Stimulated activated naive CD8-positive, alpha-beta T cell treated with anti-CD3 and anti-CD28 coated beads, Interleukin-15, Interleukin-2, amounts not matched to agents 100 U/mL and 50 U/mL, for 24 hours (primary cell): ENCODE measurements at places on chromosomes 12 and 14.
A peak's percentile ranks its signal among the peaks of the same experiment; 100 is the strongest.

GRCh38 chr12:64506955-64507354 lies 55.0 kb downstream of the TBK1 start:
- no peak for DNase-seq

- DNase-seq = no peak
Measured at GRCh38 chr14:100589071-100589759, 2.0 kb upstream of the BEGAIN start.

DNA sequence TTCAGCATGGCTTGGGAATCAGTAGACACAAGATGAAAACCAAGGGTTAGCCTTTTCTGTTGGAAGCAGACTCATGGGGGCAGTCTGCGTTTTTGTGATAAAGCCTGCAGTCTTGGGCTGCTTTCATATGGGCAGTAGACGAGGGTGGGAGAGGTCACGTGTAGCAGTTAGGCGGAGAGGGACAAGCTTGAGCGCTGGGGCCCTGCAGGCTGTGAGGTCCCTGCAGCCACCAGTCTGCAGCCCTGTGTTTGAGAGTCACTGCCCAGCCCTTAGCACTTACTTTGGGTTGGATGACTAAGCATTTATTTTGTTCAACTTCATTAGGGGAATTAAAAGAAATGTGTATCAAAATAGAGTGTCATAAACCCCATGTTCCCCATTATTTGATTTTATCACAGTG lies 37.2 kb downstream of the EP400 start:
- no peak for DNase-seq

DNA sequence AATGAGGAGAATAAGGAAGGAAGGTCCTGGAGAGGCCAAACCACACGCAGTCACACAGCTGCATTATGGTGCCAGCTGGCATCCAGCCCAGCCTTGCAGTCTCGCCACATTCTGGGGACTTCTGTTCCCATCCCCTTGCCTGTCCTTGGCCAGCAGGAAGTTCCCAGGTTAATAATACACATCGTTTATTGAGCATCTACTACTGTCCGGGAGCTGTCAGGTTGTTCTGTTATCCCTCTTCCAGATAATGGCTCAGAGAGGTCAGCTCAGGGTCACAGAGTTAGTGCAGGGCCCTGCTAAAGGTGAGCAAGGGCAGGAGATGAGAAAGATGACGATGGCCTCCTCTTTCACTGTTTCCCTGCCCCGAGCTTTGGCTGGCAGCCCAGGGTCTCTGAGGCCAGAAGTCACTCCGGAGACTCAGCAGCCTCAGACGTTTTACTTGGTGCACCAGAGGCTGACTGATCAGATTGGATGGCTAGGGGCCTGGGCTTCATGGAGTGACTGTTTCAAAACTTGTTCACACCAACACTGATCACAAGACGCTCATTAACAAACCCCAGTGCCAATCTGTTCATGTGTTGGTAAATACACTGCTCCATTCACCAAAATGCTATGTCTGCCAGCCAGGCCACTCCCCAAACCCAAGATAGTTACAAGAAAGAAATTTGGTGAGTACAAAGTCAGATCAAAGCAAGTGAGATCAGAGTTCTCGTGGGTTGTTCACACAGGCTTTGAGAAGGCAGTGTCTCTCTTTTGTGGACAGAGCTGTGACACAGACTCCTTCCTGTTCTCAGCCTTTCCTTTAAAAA lies 79.2 kb downstream of the B4GALNT3 start:
- no peak for DNase-seq

- no peak for DNase-seq
Measured at GRCh38 chr12:49959685-49960473, 1.8 kb upstream of the AQP5 start.

- DNase-seq = no peak
Measured at GRCh38 chr12:16241346-16241745, 36.1 kb downstream of the SLC15A5 start.

DNA sequence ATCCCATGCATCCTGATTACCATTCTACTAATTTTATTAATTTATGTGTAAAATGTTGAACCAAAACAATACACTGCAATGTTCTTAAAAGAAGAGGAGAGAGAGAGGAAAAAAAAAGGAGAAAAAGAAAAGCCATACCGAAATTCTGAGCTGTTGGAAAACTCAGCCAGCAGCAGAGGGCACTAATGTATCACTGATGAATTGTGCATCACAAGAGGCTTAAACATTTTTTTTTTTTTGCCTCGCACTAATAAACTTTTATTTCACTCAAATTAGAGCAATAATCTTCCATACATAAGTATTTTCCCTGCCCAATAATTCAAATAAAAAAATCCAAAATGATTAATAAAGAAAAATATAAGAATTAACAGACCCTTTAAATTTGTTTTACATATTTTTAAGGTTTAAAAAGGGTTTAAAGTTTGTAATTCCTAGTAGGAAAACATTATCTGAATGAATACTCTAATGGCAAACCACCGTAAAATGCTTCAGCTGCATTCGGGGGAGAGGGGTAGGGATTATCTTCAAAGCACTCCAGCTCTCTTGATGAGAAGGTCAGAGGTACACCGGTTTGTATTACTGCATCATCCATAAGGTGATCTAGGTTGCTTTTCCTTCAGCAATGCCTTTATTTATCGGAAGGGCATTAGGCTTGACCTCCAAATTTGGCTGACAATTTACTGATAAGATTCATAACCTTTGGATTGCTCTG lies 41.9 kb downstream of the ATP23 start:
- DNase-seq = peak; percentile 17

DNA sequence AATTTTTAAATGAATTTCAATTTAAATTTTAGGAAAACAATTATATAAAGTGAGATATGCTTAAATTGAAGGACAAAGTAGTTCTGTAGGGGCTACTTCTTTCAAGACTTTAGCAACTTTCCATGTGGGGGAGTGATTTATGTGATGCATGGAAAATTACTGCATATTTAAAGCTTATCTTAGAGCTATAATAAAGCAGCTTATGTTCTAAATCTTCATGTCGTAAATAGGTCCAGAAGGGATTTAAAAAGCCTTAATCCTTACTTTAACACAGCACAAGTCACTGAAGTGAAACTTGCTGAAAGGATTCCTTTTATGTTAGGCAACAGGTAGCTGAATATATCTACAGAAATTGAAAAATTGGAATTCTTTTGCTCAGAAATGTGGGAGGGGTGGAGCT lies 340.4 kb downstream of the NAV3 start:
- no peak for DNase-seq

GRCh38 chr12:72024613-72025012 lies 86.0 kb downstream of the TPH2 start:
- DNase-seq = no peak

GRCh38 chr12:11508699-11509098 lies 113.3 kb upstream of the PRB2 start:
- DNase-seq = no peak

DNA sequence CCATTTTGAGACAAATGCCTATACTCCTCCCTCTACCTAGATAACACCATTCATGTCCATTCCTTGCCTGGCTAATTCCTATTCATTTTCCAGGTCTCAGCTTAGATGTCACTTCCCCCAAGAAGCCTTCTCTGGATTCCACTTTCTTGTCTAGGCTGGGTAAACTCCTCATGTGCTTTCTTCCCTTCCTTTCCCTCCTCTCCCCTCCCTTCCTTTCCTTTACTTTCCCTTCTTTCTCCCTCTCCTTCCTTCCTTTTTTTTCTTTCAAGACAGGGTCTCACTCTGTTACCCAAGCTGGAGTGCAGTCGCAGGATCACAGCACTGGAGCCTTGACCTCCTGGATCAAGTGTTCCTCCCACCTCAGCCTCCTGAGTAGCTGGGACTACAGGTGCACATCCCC lies 3.5 kb upstream of the UTP20 start:
- DNase-seq = no peak

DNA sequence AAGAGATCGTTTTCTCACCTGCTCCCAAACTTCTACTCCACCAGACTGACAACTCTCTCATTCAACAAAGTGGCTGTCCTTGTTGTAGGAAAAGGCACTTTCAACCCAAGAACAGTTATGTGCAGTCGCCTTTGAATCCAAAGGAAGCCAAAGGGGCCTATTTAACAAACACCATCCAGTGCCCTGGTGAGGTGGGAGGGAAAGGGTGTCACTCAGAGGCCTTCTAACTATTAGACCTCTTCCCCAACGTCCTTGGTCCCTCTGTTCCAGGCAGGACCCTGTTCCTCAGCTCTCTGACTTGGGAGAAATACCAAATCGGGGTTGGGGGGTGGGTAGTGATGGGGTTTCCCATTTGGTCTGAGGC lies 3.2 kb downstream of the SIX4 start:
- no peak for DNase-seq

GRCh38 chr14:28765169-28765830 lies 1.3 kb upstream of the FOXG1 start:
- no peak for DNase-seq

- DNase-seq = no peak
Measured at GRCh38 chr14:21525571-21525961, 580 bp downstream of the SALL2 start.

DNA sequence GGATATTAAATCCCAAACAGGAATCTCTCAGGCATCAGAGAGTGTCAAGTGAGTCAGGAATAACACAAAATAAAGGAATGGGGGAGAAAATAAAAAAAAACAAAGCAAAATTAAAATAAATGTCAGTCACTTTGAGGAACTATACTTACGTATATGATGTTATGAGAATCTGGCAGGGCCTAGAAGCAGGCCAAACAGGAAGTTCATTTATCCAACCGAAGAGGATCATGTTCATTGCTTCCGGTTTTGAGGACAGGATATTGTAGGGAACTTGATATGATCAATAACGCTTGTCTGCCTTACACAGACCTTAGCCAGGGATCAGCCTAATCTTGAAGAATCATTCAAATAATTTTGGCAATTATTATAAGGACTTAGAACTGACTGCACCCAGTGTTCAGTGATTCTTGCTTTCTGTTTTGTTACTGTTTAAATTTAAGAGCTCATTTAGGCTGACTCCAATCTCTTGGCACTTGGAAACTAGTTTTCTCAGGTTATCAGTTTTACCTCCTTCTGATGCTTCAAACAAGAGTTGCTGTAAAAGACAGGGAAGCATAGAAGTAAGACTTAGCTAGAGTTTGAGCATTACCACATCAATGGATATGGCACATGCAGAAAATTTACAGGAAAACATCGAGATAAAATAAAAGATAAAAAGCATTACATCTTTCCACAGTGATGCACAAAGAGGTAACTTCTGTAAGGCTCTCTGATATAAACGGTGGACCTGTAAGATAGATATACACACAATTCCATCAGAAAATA lies 53.4 kb downstream of the ZFC3H1 start:
- no peak for DNase-seq

- DNase-seq = no peak
Measured at GRCh38 chr12:26281320-26281719, 85.9 kb downstream of the SSPN start.

- DNase-seq = no peak
Measured at GRCh38 chr12:75978677-75979076, 52.9 kb downstream of the PHLDA1 start.

DNA sequence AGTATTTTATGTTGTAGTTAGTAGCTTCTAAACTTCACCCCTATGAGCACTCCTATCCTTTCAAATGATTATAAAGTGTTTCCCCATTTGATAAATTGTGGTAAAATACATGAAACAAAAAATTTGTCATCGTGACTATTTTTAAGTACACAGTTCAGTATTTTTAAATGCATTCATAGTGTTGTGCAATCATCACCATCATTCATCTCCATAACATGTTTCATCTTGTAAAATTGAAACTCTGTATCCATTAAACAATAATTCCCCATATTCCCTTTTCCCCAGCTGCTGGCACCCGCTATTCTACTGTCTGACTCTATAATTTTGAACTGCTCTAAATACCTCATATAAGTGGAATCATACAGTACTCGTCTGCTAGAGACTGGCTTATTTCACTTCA lies 52.5 kb downstream of the ATP23 start:
- DNase-seq = no peak

DNA sequence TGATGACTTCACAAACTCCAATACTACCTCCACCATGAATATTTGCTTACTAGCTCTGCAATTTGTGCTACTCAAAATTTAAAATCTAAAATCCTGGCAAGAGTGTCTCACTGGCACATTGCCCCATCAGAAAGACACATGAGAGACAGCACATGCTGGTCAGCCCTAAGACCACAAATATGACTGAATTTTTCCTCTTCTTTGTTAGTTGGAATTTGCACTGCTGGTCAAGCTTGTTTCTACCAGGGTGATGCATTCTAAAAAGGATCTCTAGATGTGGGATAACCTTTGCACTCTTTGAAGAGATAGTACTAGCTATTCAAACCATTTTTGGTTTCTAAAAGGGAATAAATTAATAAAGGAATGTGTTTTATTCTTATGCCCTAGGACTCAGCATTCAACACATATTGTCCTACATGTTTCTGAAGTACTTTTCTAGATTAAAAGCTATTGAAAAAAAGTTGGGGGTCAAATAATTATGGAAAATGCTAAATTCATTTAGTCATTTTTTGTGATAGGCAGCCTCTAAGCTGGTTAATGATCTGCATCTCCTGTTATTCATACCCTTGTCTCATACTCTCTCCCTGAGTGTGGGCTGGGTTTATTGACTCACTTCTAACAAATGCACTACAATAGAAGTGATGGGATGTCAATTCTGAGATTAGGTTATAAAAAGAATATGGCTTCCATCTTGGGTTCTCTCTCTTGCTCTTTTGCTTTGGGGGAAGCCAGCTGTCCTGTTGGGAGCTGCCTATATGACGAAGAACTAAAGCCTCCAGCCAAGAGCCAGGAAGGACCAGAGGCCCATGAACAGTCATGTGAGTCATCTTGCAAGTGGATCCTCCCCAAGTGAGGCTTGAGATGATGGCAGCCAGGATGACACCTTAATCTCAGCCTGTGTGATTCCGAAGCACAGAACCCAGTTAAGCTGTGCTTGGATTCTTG lies 211.5 kb upstream of the CRY1 start:
- no peak for DNase-seq

- DNase-seq = no peak
Measured at GRCh38 chr14:56379956-56380355, 199.6 kb upstream of the TMEM260 start.

DNA sequence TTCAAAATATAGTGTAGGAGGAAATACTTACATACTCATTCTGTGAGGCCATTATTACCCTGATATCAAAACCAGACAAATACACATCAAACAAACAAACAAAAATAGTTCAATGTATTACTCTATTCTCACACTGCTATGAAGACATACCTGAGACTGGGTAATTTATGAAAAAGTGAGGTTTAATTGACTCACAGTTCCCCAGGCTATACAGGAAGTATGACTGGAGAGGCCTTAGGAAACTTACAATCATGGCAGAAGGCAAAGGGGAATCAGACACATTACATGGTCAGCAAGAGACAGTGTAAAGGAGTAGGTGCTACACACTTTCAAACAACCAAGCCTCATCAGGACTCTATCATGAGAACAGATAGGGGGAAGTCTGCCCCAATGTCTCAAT lies 1023.2 kb downstream of the TMTC2 start:
- no peak for DNase-seq

- DNase-seq = no peak
Measured at GRCh38 chr12:54059668-54060067, 6.0 kb downstream of the HOXC4 start.
